Regular cardiac myocyte (primary cell): ENCODE measurements at places on chromosomes 16 and 17. TPM values are rescaled to one million over a fixed set of nuclear protein-coding genes. Genes with fewer than 3 reads are reported as not detected.

EVI2B gene
- under 0.01 TPM in 1 of 2 replicates, not detected in the other for total RNA-seq

SECTM1 gene
- total RNA-seq, result 8.6 and 14.7 TPM in 2 replicates

TBC1D3D gene
- not detected in 2 replicates for total RNA-seq

DNAI2 gene
- not detected in 2 replicates for total RNA-seq

ABCA8 gene
- total RNA-seq, result 40.6 and 123 TPM in 2 replicates

KRTAP4-6 gene
- not detected in 2 replicates for total RNA-seq

CCL16 gene
- not detected in 2 replicates for total RNA-seq

CLEC18A gene
- total RNA-seq, result under 0.01 and 0.19 TPM in 2 replicates

NEUROD2 gene
- not detected in 2 replicates for total RNA-seq

PNMT gene
- not detected in 2 replicates for total RNA-seq

MYH1 gene
- not detected in 2 replicates for total RNA-seq

UBE2I gene
- 45.4 and 62.9 TPM in 2 replicates for total RNA-seq

ITGB3 gene
- total RNA-seq, result 81.9 and 95.3 TPM in 2 replicates

RUNDC1 gene
- total RNA-seq, result 13.2 and 14.6 TPM in 2 replicates

ABI3 gene
- total RNA-seq, result under 0.01 and 0.58 TPM in 2 replicates

PLA2G15 gene
- 22.8 and 40.9 TPM in 2 replicates for total RNA-seq

YPEL3 gene
- total RNA-seq, result 10.4 and 18.3 TPM in 2 replicates
